ENCODE measurements at places on chromosomes 11 and 22.

- peak; percentile 47 for DNase-seq
Observed at GRCh38 chr11:44066732-44067141, 667 bp downstream of the ACCS start.

- no peak for DNase-seq
Observed at GRCh38 chr11:7691759-7692350, 14.4 kb downstream of the OVCH2 start.

DNA sequence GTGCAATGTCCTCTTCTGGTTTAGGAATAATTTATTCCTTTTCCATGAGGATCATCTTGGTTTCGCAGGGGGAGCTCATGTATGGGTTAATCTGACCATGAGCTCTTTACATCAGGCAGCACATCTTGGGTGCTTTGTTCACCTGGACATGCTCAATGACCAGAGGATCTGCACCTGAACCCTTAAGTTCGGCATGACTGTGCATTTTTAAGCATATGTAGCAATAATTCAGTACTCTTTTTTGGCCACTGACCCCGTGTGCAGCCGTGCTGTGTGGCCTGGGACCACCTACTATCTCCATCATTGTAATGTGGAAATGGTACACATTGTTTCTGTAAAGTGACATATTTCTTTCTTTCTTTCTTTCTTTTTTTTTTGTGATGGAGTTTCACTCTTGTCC, 62.9 kb downstream of the DEPDC5 start:
- no peak for DNase-seq

DNA sequence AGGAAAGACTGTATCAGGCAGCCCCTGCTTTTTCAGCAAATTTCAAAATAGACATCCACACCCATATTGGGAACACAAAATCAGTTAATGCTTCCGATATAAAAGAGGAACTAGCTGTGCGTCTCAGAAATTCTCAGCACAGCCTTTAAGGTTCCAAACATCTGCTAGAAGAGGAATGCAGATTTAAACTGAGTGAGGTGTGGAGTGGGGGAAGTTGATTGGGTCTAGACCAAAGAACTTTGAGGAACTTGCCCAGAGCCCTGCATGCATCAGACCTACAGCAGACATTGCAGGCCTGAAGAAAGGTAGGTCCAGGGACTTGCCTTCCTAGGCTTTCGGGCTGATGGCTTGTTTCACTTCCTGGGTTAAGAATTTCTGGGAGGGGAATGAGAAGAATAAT, at the start of gene MS4A4A:
TSS of gene MS4A4A (plus strand) at position 255 of the 400 bp plus-strand sequence. CDS start at position 265, 10 bp downstream.
- DNase-seq = peak; percentile 82

DNA sequence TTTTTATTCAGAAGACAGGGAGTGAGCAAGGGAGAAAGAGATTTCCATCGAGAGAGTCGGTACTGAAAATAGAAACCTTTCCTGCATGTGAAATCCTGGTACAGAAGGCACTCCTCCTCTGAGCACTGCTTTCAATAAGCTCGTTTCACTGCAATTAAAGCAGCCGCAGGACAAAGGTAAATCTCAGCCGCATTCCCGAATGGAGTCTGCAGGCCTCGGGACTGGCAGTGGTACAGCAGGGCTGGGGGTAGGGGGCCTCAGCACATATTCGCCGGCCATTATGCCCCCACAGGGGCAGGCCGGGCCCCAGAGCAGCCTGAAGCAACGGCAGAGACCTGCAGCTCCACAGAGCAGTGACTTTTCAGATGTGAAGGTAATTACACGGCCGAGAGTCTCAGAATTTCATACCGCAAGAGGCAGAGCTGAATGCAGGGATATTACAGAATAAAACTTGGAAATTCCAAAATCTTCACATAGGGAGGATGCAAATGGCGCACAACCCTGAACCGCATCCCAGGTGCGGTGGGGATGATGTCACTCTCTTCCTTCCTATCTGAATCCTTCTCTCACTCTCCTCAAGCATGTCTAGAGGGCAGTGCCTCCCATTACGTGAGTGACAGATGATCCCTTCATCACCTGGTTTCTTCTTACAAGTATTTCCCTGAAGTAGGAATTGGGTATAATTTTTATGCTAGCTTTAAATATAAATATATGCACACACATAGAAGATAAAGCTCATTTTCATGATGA, 622.1 kb downstream of the OPCML start:
- no peak for DNase-seq

GRCh38 chr11:131471976-131472375, 101.6 kb downstream of the NTM start:
- no peak for DNase-seq

DNA sequence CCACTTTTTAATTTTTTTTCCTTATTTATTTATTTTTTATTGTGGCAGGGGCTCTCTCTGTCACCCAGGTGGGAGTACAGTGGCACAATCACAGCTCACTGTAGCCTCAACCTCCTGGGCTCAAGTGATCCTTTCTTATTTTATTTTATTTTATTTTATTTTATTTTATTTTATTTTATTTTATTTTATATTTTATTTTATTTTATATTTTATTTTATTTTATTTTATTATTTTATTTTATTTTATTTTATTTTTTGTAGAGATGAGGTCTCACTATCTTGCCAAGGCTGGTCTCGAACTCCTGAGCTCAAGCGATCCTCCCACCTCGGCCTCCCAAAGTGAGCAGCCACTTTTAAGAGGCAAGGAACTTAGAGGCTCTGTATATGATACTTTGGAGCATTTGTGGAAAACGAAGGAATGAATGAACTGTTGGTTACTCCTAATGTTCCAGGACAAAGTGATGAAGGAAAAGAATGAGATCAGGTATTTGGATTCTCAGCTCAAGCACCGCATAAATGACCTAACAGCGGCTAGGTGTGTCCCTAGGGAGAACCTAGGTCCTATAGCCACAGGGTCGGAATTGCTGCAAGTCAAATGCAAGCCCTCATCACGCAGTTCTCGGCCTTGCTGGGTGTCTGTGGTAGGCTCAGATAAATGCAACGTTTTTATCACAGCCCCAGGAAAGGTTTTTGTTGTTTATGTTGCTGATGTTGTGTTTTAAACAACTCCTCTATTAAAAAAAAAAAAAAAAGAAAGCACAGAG, 36.5 kb downstream of the ASCL2 start:
- no peak for DNase-seq

DNA sequence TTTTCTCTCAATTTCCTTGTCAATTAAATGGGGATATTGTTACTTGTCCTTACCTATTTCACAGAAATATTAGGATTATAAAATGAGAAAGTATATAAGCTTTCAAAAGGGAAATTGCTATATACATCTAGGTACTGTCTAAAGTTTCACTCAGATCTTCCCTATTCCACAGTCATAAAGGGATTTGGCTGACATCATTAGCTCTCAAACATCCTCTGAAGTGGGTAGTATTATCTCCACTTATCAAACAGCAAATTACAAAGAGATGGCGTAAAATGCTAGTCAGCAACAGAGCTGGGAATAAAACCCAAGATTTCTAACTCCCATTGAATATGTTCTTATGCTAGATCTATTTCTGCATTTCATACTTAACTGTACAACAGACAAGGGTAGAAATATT, 50.9 kb downstream of the SLC25A17 start:
- DNase-seq = no peak

DNA sequence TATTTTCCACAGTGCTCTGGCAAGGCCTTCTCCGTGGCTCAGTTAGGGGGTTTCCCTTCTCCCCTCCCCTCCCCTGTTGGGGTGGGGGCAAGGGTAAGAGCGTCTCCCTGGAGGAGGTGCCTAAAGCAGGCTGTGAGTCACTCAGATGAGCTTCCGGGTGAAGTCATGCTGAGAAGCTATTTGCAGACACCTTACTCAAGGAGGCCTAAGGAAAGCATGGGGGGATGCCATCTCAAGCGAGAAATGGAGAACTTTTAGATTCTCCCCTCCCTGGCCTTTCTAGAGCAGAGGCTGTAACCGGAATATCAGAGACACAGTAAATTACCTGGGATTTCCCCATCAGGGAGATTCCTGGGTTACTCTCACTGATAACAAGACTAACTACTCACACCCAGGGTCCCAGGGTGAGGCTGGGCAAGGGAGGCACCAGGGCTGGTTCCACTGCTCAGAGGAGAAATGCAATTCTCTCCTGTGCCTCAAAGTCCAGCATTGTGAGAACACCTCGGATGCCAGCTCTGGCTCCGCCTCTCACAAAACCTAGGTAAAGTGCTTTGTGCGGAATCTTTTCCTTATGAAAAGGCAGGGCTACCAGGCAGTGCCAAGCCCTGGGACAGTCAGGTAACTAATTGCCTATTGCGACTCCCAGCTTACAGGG, 123.6 kb downstream of the ABTB2 start:
- peak; percentile 88 for DNase-seq

DNA sequence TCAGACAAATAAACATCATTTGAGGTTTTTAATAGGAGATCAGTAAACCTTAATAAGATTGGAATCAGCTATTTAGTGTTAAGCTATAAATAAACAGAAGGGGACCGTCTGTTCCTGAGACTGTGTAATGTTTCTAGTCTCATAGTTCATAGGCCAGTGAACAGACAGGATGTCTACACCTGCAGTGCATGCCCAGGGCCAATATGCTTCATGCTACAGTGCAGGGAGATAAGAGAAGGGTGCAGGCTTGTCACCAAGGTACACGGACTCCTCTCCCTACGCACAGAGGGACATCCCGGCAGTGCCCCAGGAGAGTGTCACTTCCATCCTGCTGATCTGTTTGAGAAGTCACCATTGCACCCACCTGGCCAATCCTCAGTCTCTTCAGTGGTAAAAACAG, 148.6 kb downstream of the OPCML start:
- no peak for DNase-seq

DNA sequence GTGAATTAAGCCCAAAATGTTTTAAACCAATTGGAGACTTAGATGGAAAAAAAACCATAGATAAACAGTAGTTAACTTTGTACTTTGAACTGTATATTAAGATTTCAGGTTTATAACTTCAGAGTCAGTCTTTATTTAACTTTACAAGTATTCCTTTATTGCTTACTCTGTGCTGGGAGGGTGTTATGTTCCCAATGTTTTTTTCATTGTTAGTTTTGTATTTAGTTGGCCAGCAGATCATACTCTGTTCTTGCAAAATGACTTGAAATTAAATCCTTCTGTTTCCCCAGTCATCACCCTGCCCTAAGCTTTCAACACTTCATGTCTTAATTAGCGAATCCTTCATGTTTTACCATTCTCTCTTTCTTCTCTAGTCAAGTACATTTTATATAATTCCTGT, 25.3 kb downstream of the SIK2 start:
- DNase-seq = no peak

GRCh38 chr22:30941363-30941740, 27.2 kb downstream of the MORC2 start:
- DNase-seq = no peak

GRCh38 chr11:72293910-72294615, 50.1 kb upstream of the PHOX2A start:
- peak; percentile 78 for DNase-seq

DNA sequence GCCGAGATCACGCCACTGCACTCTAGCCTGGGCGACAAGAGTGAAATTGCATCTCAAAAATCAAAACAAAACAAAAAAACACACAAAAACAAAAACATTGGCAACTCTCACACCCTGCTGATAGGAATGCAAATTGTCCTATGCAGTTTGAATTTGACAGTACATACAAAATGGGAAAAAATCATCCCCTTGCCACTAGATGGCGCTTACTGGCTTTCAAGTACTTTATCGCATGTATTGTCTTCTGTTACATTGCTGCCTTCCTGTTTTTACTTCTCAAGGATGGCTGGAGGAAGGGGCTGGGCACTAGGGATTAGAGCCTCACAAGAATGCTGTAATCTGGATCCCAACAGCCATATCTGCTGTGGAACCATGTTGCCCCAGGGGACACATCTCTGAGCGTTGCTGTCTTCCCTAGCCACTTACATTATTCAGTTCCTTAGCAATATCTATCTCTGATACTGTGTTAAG, 59.4 kb upstream of the A4GALT start:
- DNase-seq = peak; percentile 85

DNA sequence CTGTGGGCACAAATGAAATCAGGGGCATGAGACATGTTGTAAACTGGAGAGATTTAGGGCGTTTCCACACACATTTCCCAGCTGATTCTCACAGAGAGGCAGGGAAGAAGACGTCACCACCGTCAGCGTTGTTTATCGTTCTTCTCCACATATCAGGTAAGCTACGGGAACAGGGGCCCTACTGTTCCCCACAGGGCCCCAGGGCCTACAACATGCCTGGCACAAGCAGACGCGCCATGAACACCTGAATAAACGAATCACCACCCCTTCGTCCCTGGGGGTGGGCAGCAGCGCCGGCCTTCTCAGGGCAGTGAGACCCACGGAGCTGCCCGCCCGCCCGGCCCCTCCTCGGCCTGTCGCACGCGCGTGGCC, 342 bp downstream of the EFCAB6 start:
- DNase-seq = peak; percentile 34

- peak; percentile 100 for DNase-seq
Observed at GRCh38 chr22:35301372-35301874, 1.7 kb downstream of the TOM1 start.

GRCh38 chr11:2547806-2548205, 103.0 kb downstream of the KCNQ1 start:
- no peak for DNase-seq
